Activated T-cell treated with anti-CD3 and anti-CD28 coated beads for 24 hours (primary cell): ENCODE measurements at places on chromosomes 5 and 9.

DNA sequence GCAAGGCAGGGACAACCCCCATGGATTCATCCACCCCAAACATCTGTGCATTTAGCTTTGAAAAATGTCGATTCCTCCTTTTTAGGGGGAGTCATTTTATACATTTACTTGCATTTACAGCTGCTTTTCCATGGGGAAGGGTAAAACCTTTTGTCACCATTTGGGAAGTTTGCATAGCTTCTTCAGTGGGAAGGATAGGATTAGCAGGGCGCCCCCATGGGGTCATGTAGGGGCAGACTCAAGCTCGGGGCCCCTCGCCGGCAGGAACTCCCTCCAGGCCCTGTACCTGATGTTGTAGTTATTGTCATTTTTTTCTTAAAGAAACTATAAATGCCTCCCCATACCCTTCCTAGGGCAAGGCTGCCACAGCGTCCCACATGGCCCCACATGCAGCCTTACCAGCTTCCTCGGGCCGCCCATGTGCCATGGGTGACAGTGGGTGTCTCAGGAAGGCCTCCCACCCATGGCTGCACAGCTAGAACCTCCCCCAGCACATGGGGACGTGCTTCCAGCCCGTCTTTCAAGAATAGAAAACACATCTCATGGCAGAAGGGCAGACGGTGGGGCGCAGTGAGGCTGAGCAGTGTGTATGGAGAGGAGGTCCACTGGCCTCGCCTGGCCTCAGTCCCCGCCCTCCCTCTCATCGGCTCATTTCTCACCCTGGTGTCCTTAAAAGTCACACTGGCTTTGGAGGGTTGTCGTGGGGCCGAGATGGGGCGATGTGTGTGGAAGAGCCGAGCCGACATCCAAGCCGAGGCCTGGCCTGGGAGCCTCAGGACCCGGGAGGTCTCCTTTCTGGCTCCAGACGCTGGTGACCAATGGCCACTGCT, 76.1 kb upstream of the OTULINL start:
- DNase-seq: no peak

- no peak for DNase-seq
These were observed 65.5 kb upstream of the ABCA1 start for GRCh38 chr9:104993291-104993963.

- no peak for DNase-seq
These were observed 256.7 kb downstream of the ARRDC3 start for GRCh38 chr5:91126448-91126847.

GRCh38 chr5:160800375-160801275, 51.4 kb downstream of the ATP10B start:
- DNase-seq: no peak

- DNase-seq: no peak
These were observed 1.2 kb downstream of the CDK20 start for GRCh38 chr9:87973122-87973521.

- no peak for DNase-seq
These were observed 97.4 kb downstream of the KCTD16 start for GRCh38 chr5:144267961-144268513.

GRCh38 chr5:155684417-155684816, 642.5 kb upstream of the SGCD start:
- no peak for DNase-seq

GRCh38 chr5:36521838-36522745, 84.3 kb upstream of the SLC1A3 start:
- DNase-seq: no peak

GRCh38 chr5:75844301-75844700, 127.1 kb upstream of the POC5 start:
- DNase-seq: no peak

- no peak for DNase-seq
These were observed 6.7 kb downstream of the EPB41L4A start for GRCh38 chr5:112412346-112412745.

- DNase-seq: no peak
These were observed 2.9 kb downstream of the RPS23 start for GRCh38 chr5:82275216-82275664.

GRCh38 chr9:137175345-137175961, 3.6 kb upstream of the TMEM210 start:
- no peak for DNase-seq

- DNase-seq: no peak
These were observed 397.2 kb upstream of the DAB2 start for GRCh38 chr5:39822020-39822419.

DNA sequence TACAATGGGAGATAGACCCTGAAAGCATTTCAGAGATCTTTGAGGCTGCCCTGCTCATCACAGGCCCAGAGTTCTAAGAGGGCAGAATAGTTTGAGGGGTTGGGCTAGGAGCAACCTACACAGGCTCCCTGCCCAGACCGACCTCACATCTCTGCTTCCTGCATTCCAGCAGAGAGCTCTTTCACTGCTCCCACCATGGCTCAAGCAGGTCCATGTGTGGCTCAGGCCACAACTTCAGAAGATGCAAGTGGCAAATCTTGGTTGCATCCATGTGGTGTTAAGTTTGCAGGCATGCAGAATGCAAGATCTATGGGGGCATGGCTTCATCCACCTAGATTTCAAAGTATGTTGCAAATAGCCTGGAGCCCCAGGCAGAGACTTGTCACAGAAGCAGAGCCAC, 39.0 kb downstream of the GDA start:
- no peak for DNase-seq

- DNase-seq: no peak
These were observed 3.7 kb downstream of the C9 start for GRCh38 chr5:39360471-39361111.

DNA sequence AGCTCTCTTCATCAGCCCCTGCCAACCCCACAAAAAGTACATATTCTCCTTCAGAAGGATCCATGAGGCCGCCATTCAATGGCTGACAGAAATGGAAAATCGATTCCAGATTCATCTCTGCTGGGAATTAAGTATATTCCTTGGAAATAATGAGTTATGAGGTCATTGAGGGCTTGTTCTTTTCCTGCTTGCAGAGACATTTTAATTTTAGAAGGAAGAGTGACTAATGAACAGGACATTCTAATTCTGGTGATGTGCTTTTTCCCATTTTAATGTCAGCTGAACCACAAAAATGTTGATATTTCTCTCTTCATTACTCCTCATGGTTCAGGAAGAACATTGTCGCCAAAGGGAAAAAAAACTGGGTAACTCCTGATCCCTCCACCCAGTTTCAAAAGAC, 314.0 kb downstream of the PIK3R1 start:
- no peak for DNase-seq

GRCh38 chr5:129746876-129747275, 1.0 kb upstream of the MINAR2 start:
- DNase-seq: no peak

GRCh38 chr9:113854310-113854709, 21.8 kb upstream of the ZNF618 start:
- DNase-seq: no peak

DNA sequence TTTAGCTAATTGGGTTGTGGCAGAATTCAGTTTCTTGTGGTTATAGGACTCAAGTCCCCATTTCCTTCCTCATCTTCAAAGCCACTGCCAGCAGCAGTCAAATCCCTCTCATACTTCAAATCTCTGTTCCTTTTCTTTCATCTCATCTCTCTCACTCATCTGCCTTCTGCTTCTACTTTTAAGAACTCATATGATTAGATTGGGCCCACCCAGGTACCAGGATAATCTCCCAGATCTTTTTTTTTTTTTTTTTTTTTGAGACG, 8.0 kb upstream of the REEP5 start:
- DNase-seq: no peak

DNA sequence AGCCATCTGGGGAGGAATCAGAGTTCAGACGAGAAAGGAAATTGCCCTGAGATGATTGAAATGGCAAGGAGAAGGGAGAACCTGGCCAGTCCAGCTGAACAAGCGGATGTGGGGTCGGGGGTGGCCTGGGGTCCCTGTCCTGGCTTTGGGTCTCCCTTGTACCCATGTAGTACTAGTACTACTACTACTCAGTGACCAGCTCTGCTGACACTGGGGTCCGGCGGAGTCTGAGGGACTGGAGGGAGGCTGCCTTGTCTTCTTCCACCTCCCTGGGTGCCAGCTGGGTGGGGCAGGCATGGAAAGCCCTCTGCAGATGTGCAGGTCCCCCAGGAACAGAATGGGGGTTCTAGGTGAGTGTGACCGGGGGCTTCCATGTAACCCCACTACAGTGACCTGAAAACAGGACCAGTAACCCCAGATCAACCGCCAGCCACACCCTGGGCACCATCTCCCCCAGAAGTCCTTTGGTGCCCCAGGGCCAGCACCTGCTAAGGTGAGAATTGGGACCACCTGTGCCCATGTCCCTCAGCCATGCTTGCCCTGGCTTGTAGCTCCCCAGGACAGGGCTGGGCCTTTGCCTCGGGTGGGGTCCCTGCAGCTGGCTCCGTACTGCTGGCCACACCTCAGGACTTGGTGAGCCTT, 89.1 kb upstream of the COL5A1 start:
- no peak for DNase-seq

GRCh38 chr9:99199938-99200539, 21.7 kb downstream of the ALG2 start:
- DNase-seq: no peak

DNA sequence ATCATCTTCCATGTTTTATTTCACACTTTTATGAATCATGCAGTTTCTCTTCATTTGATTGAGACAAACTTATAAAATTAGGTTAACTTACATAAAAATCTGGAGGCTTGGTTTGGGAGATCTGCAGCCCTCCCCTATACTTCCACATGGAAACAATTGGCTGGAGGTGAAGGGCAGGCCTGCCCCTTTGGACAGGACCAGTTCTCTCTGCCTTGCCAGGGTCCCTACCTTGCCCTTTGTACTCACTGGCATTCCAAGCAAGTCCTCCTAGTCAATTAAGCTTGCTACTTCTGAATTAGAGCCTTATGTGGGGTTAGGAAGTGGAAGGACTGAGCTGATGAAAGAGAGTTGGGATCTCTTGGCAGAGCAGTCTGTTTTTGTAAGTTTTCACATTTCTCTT, 257.3 kb downstream of the GAS1 start:
- DNase-seq: no peak

- no peak for DNase-seq
These were observed 70.4 kb downstream of the HRH2 start for GRCh38 chr5:175728316-175728715.

DNA sequence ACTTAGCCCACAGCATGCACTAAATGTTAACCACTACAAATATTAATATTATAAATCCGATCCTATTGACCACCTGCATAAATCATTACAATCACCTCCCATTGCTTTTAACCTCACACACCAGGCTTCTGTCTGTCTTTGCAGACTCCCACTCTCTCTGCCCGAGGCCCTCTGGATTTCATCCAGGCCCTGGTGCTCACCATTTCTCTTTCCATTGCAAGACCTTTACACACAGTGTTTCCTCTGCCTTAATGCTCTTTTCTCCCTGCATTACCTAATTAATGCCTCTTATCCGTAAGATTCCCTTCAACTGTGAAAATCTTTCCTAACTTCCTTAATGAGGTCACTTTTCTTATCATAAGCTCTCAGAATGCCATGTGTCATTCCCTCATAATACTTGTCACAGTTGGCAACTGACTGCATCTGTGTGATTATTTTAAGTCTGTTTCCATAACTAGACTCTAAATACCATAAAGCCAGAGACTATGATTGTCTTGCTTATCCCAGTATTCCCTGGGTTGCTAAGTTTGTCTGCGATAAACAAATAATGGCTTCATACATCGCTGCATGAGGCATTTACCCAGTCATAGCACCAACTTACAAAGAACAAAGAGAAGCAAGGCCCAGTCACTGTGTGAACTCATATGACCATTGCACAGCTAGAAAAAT, 155.1 kb downstream of the CCDC192 start:
- no peak for DNase-seq

DNA sequence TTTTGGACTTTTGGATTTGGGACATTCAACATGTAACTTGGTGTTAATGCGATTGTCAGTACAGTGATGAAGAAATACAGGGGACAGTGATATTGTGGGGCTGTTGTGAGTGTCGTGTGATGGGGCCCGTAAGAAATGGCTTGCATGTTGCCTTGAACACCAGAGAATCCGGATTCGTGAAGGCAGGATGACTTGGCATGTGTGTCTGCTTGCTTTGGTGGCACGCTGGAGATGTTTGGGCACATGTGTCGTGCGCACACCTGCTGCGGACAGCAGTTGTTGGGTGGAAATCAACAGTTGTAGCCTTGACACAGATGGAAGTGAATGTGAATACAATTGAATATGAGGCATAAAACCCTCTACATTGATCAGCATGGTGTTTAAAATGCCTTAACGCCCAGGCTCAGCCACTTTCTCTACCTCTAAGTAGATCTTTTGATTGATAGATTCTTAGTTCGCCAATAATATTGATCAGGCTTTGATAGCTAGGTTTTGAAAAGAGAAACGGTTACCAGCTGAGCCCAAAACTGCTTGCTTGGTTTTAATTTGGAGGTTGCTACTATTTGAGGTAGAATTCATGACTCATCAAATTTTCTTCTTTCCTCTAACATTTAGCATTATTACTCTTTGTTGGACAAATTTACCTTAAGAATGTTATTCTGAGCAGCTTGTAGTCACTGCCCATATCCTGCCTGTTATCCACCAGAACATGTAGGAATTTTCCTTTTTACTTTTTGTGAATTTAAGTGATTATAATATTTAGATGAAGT, 94.4 kb downstream of the TRIO start:
- DNase-seq: no peak

DNA sequence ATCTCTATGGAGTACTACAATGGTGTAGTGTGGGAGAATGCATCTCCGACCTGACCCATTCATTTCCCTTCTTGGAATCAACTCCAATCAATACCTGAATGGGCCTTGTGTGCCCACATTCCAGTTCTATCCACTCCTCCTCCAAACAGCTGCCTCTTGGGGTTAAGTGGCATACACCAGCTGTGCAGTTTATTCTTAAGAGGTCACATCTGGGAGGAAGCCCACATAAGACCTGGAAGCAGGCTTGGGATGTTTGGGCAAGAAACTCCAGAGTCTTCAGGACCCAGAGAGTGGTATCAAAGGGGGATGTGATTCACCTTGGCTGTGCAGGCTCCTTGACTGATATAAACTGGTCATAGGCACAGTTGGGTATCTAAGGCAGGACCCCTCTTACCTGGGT, 46.0 kb downstream of the ACTBL2 start:
- no peak for DNase-seq

GRCh38 chr9:36874261-36874660, 159.8 kb downstream of the PAX5 start:
- no peak for DNase-seq

- DNase-seq: no peak
These were observed 7.3 kb downstream of the GPBP1 start for GRCh38 chr5:57181154-57181553.

GRCh38 chr9:98178874-98179850, 13.3 kb downstream of the CORO2A start:
- no peak for DNase-seq

DNA sequence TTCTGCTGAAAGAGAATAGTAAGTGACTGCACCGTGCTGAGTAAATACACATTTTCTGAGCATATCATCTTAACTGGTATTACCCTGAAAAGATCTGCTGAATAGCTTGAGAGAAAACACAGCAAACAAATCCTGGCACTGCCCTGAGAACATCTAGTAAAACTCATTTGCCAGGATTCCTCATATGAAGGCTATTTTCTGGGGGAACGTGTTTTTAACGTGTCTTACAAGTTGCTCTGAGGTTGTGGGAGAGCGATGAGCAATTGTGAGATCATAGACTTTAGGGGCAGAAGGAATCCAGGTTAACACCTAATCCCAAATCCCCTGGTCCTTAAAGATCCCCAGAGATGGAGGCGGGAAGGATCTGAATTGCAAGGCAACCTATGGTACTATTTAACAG, 331.9 kb upstream of the RFX3 start:
- DNase-seq: no peak
